Left lung (tissue), 14 donors: ENCODE measurements at places on chromosomes 4 and X. TPM values are rescaled to one million over a fixed set of nuclear protein-coding genes. Genes with fewer than 3 reads are reported as not detected.

RPL9 gene
- 2,388 TPM for polyA plus RNA-seq

NPY2R gene
- polyA plus RNA-seq, result 0.14 TPM

DCAF12L1 gene
- polyA plus RNA-seq, result 0.47 TPM

TEX11 gene
- not detected for polyA plus RNA-seq

PGAM4 gene
- polyA plus RNA-seq, result 0.64 TPM

TMEM144 gene
- polyA plus RNA-seq, result 6.5 TPM

SPP1 gene
- polyA plus RNA-seq, result 48.1 TPM

NWD2 gene
- 0.01 TPM for polyA plus RNA-seq
